ENCODE measurements at places on chromosomes 2 and 18. TPM values are rescaled to one million over a fixed set of nuclear protein-coding genes. Genes with fewer than 3 reads are reported as not detected.

ZCCHC2 gene
- 33.9 TPM for total RNA-seq

FBXO48 gene
- 0.56 TPM for total RNA-seq

PTPN18 gene
- 93.3 TPM for total RNA-seq

DPP10 gene
- not detected for total RNA-seq

IL37 gene
- not detected for total RNA-seq

TFPI gene
- total RNA-seq: 63.5 TPM

ANKRD62 gene
- total RNA-seq: not detected

GKN2 gene
- total RNA-seq: not detected

DUSP11 gene
- 24.1 TPM for total RNA-seq

C2orf66 gene
- not detected for total RNA-seq

ANKRD30BL gene
- total RNA-seq: not detected

NDC80 gene
- total RNA-seq: not detected

DNA sequence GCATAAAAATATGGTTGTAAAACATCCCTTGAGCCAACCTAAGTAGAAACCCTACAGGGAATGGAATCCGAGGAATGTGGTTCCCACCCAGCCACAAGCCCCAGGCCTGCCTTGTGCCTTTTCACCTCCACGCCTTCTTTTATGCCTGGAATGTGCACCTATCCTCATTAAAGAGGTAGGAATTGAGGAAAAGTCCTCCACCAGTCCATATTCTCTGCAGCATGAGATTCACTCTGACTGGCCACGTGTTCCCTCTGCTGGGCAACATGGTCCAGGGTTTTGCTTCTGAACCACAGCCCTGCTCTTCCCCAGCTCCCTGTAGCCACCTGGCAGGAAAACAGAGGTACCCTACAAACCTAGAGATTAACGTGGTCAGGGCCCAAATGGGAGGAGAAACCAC, 787.9 kb upstream of the RAB6C start:
- H3K27me3 ChIP-seq: no peaks in the 10 kb centered on the region
- H3K36me3 ChIP-seq: no peaks in the 10 kb centered on the region
- no peak overlapping the region for H3K27ac ChIP-seq
- H3K4me3 ChIP-seq: no peak overlapping the region
- H3K4me1 ChIP-seq: no peaks in the 10 kb centered on the region

- H3K27me3 ChIP-seq: no peaks in the 10 kb centered on the region
- no peaks in the 10 kb centered on the region for H3K36me3 ChIP-seq
- no peaks in the 10 kb centered on the region for H3K4me1 ChIP-seq
- no peak overlapping the region for H3K27ac ChIP-seq
- H3K4me3 ChIP-seq: no peak overlapping the region
These were observed 37.2 kb upstream of the CFAP36 start for GRCh38 chr2:55482186-55482884.

- peaks cover 22% of the 10 kb centered on the region for H3K4me1 ChIP-seq
- H3K36me3 ChIP-seq: no peaks in the 10 kb centered on the region
- DNase-seq: no peak
- no peak overlapping the region for H3K4me3 ChIP-seq
- no peak overlapping the region for H3K27ac ChIP-seq
- peaks cover 16% of the 10 kb centered on the region for H3K27me3 ChIP-seq
These were observed 7.2 kb downstream of the SIX3 start for GRCh38 chr2:44948565-44949328.

DNA sequence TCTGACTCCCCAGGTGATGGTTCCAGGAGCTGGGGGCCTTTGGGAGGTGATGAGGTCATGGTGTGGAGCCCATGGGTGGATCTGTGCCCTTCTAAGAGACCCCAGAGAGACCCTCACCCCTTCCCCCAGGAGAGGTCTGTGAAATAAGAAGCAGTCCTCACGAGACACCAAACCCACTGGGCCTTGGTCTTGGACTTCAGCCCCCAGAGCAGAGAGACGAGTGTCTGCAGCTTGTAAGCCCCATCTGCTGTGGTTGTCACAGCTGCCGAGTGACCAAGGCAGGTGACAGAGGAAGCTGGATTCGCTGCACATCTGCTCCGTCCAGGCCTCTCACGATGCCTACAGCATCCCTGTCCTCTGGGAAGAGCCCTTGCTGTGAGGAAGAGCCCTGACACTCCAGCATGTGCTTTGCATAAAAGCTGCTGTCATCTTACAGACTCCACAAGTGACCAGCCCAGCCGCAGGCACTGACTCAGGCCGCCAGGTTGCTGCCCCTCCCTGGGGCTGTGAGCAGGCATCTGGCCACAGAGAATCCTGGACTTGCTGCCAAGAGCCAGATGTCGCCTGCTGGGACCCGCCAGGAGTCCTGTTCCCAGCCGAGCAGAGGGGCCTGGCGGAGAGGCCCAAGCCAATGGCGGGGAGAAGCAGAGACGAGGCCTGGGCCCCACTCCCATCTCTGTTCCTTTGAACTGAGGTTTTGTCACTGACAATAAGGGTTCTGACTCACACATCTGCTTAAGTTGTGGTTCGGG, 150.8 kb downstream of the PXDN start:
- H3K4me1 ChIP-seq: peaks cover 30% of the 10 kb centered on the region
- H3K27ac ChIP-seq: peak overlapping the region; percentile 25
- no peaks in the 10 kb centered on the region for H3K36me3 ChIP-seq
- H3K4me3 ChIP-seq: no peak overlapping the region
- no peaks in the 10 kb centered on the region for H3K27me3 ChIP-seq

- no peaks in the 10 kb centered on the region for H3K4me1 ChIP-seq
- DNase-seq: no peak
- no peaks in the 10 kb centered on the region for H3K27me3 ChIP-seq
- no peak overlapping the region for H3K27ac ChIP-seq
- peaks cover 24% of the 10 kb centered on the region for H3K36me3 ChIP-seq
These were observed 118.8 kb upstream of the DAPL1 start for GRCh38 chr2:158676295-158676694.

- H3K27ac ChIP-seq: no peak overlapping the region
- no peaks in the 10 kb centered on the region for H3K27me3 ChIP-seq
- no peak overlapping the region for H3K4me3 ChIP-seq
- no peaks in the 10 kb centered on the region for H3K36me3 ChIP-seq
These were observed 243.5 kb downstream of the ANAPC1 start for GRCh38 chr2:111640480-111640879.

DNA sequence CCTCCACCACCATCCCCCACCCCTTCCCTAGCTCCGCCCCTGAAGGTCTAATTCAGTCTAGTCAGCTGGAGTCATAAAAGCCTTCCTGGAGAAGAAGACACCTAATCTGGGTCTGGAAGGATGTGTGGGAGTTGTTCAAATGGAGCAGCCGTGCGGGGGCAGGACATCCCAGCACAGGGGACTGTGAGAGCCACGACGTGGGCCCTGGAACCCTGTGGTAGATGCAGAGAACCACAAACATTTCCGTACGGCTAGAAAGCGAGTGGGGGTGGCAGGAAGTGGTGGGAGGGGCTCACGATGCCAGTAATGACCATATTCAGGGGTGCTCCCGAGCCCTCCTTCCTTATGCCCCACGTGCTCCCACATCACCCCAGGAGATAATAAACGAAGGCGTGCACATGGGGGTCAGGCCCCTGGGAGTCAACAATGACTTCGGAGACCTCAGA, 20.9 kb upstream of the COL6A3 start:
- H3K4me3 ChIP-seq: no peak overlapping the region
- no peak for DNase-seq
- no peaks in the 10 kb centered on the region for H3K36me3 ChIP-seq
- peak overlapping the region; percentile 86 for H3K27ac ChIP-seq
- peaks cover 51% of the 10 kb centered on the region for H3K4me1 ChIP-seq

DNA sequence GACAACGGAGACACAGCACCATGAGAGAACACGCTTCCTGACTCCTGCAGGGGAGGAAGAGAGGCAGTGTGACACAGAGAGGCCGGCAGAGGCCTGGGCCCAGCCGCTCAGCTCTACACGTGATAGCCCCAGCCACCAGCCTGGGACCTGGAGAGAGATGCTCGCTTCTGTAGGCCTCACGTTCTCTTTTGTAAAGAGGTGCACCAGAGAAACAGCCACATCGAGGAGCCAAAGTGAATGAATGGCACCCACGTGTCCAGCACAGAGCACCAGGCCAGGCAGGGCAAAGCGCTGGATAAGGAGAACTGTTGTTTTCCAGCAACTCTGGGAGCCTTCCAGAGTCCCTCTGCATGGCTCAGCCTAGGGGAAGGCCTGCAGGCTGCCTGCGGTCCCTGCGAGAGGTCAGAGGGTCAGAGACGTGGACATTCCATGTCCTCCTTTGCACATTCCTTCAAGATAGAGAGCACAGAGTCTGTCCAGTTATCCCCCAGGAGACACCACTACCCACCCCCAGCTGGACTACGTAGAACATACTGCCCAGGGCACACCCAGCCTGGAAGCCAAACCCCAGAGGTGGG, 14.2 kb downstream of the LIMS2 start:
- H3K36me3 ChIP-seq: peaks cover 10% of the 10 kb centered on the region
- peaks cover 55% of the 10 kb centered on the region for H3K4me1 ChIP-seq
- no peak for DNase-seq
- H3K27ac ChIP-seq: peak overlapping the region; percentile 62
- no peaks in the 10 kb centered on the region for H3K27me3 ChIP-seq

DNA sequence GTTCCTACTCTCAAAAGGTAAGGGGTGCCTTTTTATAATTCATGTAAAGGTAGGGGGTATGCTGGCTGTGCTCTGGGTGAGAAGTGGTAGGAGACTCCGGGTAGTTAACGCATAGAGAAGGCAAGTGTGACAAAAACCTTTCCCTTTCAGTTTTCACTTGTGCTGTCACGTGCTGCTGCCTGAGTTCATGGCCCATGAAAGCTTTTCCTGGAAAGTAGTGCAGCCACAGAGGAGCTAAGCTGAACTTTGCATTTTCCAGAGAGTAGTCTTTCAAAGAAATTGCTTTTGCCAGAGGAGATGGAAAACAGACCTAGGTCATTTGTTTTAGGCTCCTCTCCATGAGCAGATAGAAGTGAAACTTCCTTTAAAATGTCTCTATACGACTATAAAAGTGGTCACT, 44.7 kb downstream of the THSD7B start:
- H3K27me3 ChIP-seq: no peaks in the 10 kb centered on the region
- no peaks in the 10 kb centered on the region for H3K4me1 ChIP-seq
- no peak overlapping the region for H3K4me3 ChIP-seq
- no peaks in the 10 kb centered on the region for H3K36me3 ChIP-seq
- DNase-seq: no peak

DNA sequence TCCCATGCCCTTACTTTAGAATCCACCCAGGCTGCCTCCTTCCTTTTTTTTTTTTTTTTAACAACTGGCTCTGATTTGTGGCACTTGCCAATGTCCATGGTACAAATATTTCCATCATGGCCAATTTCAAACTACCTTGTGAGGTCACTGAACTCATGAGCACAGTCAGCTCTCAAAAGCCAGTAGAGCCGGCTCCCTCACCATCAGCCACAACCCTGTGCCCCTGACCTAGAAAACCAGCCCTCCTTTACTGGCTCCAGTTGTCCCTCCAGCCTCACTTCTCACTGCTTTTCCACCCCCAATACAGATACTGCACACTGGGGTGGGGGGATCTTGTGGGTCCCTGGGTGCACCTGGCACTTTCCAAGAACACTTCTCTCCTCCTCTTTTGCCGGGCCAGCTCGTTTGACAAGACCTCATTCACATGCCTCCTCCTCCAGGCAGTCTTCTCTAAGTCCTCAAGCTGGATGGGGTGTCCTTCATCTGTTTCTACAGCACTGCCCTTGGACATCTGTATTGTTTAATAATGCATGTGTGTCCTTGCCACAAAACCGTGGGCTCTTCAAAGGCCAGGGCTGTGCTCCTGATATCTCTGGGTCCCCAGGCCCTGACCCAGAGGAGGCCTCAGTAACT, 35.5 kb downstream of the SDC1 start:
- H3K4me1 ChIP-seq: no peaks in the 10 kb centered on the region
- H3K27me3 ChIP-seq: no peaks in the 10 kb centered on the region
- H3K4me3 ChIP-seq: no peak overlapping the region
- H3K36me3 ChIP-seq: no peaks in the 10 kb centered on the region
- no peak for DNase-seq

- H3K4me3 ChIP-seq: no peak overlapping the region
- H3K36me3 ChIP-seq: no peaks in the 10 kb centered on the region
- H3K27ac ChIP-seq: no peak overlapping the region
These were observed 92.0 kb downstream of the DPP10 start for GRCh38 chr2:114534116-114535084.

DNA sequence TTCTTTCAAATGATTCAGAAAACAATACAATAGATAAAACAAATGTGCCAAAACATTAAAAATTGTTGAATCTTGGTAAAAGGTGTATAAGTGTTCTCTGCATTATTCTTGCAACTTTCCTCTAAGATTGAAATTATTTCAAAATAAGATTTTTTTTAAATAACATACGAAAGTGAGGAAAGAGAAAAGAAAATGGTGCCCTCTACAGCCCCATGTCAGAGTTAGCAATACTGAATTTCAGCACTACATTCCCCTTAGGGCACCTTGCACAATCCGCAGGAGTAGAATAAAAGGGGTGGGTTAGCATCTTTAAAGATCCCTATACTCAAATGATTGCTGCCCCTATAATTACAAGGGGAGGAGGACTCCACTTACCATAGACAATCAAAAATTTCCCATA, 433.7 kb downstream of the BCL11A start:
- no peaks in the 10 kb centered on the region for H3K36me3 ChIP-seq
- no peak overlapping the region for H3K4me3 ChIP-seq
- no peaks in the 10 kb centered on the region for H3K4me1 ChIP-seq
- no peak for DNase-seq

GRCh38 chr18:3449512-3450011, 410 bp upstream of the TGIF1 start:
- peak overlapping the region; percentile 95 for H3K4me3 ChIP-seq
- peak; percentile 67 for DNase-seq
- H3K27ac ChIP-seq: peak overlapping the region; percentile 99
- H3K27me3 ChIP-seq: no peaks in the 10 kb centered on the region
- H3K4me1 ChIP-seq: no peaks in the 10 kb centered on the region

- no peaks in the 10 kb centered on the region for H3K27me3 ChIP-seq
- H3K4me3 ChIP-seq: no peak overlapping the region
- no peaks in the 10 kb centered on the region for H3K4me1 ChIP-seq
- no peak for DNase-seq
These were observed 16.3 kb upstream of the SERPINB5 start for GRCh38 chr18:63460414-63460813.

DNA sequence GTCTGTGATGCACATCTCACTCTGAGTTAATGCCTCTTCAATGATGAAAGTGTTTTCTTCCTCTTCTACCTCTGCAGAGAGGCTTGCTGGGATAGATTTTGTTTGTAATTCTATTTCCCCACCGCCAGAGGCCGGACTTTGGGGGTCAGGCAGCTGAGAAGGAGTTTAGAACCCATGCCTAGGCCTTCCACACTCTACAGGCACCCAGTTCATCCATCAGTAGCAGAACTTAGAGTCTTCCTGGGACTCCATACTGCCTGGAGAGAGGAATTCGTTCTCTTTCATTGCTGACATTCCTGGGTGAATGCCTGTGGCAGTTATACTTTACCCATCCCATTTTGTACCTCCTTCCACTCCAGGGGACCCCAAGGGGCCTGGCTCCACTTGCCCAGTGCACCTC, 9.1 kb downstream of the TPRKB start:
- H3K27ac ChIP-seq: no peak overlapping the region
- H3K4me3 ChIP-seq: no peak overlapping the region
- no peaks in the 10 kb centered on the region for H3K27me3 ChIP-seq
- DNase-seq: no peak
- H3K36me3 ChIP-seq: peaks cover 18% of the 10 kb centered on the region

- no peak overlapping the region for H3K27ac ChIP-seq
- H3K27me3 ChIP-seq: no peaks in the 10 kb centered on the region
- H3K4me1 ChIP-seq: no peaks in the 10 kb centered on the region
These were observed 297.7 kb downstream of the GBX2 start for GRCh38 chr2:235870515-235870914.
